ENCODE measurements at places on chromosomes 2 and 18.

GRCh38 chr2:63875131-63875527 is 33.4 kb downstream of the UGP2 start:
- peak; percentile 48 for DNase-seq

DNA sequence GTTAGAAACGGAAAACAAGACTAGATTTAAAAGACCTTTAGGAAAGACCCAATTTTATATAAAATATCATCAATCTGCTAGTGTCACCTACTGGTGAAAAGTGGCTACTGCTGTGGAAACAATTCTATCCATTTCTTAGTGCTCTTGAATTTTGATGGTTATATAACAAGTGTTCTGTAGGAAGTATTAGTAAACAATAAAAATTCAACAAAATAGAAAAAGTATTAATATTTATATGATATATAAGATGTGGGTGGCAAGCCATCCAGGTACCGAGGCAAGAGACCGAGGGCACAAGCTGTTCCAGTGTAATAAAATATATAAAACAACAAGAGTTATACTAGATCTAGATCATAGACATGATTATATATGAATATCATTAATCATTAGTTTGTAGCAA is 6.2 kb upstream of the TMEM87B start:
- peak; percentile 45 for DNase-seq

DNA sequence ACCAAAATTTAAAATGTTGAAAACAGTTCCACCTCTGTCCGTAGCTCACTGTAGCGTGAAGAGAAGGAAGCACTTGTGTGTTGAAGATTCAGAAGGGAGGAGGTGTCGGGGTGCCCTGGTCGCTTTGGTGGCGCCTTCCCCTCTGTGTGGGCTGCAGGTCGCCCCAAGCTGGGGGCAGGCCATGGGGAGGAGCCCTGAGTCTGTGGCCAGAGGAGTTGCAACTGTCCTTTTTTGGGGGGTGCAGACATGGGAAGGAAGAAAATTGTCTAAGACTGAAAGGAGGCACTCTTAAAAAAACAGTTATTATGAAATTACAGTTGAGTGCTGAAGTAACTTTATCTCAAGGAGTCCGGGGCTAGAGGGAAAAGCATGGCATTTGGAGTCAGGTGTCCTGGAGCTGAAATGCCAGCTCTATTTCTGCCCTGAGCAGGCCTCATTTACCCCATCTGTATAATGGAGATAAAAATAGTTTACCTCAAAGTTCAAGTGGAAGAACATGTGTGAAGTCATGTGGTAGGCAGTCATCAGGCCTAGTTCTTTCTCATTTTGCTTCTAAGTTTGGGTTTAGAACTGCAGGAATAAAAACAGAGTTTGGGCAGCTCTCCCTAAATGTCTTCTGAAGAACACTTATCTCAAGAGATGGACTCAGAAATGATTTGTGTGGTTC is 82.1 kb downstream of the RNF144A start:
- DNase-seq = no peak

- no peak for DNase-seq
Observed at GRCh38 chr2:113351375-113352355, 72.9 kb upstream of the PAX8 start.

DNA sequence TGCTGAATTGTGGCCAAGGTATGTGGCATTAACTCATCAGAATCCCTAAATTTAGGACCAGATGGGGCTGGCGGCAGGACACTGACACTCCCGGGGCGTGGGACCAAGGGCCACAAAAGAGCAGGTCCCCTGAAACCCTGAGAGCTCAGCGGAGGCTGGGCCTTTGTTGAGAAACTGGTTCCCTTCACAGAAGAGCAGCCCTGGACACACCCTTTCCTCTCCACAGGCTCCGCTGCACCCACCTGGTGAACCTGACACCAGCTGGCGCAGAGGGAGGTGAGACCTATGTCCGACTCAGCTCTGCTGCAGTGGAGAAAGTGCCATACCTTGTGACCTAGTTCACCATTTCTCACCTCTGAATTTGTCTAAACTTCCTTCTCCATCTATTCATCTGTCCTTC is 119.5 kb downstream of the RTP5 start:
- DNase-seq = no peak
